Aorta (tissue), 5 donors: ENCODE measurements at places on chromosomes 7 and 10.

DNA sequence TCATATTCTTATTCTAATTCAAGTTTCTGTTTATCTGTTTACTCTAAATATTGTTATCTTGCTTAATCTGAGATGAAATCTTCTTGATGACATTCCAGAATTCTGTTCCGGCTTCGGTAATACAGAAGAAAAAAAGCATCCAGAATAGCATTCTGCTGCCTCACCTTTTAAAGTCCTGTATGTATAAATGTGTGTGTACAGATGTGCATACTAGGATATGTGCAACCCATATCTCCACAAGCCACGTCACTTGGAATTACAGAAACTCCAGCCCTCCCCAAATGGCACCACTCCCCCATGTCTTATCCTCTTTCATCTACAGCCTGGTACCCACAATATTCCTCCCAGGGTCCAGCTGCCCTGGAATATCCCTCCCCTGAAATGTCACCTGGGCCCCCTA, 27.9 kb upstream of the USP6NL start:
- no peak overlapping the region for H3K27ac ChIP-seq
- H3K4me1 ChIP-seq, result no peaks in the 10 kb centered on the region
- H3K4me3 ChIP-seq, result no peak overlapping the region
- no peaks in the 10 kb centered on the region for H3K36me3 ChIP-seq

DNA sequence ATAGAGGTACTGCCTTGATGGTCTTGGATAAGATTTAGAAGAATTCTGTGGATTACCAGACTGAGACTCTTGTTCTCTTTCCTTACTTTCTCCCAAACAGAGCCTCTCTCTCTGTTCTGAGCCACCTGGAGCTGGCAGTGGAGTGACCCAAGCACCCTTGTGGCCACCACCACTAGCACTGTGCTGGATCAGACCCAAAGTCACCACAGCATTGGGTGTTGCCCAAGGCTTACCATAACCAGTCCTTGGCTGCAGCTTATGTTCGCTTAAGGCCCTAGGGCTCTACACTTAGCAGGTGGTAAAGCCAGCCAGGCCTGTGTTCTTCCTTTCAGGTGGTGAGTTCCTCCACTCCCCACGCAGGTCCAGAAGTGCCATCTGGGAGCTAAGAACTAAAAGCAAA, 79.8 kb downstream of the SEM1 start:
- no peaks in the 10 kb centered on the region for H3K4me1 ChIP-seq
- H3K4me3 ChIP-seq, result no peak overlapping the region
- H3K27ac ChIP-seq, result no peak overlapping the region
- no peaks in the 10 kb centered on the region for H3K36me3 ChIP-seq
- H3K27me3 ChIP-seq, result no peaks in the 10 kb centered on the region

DNA sequence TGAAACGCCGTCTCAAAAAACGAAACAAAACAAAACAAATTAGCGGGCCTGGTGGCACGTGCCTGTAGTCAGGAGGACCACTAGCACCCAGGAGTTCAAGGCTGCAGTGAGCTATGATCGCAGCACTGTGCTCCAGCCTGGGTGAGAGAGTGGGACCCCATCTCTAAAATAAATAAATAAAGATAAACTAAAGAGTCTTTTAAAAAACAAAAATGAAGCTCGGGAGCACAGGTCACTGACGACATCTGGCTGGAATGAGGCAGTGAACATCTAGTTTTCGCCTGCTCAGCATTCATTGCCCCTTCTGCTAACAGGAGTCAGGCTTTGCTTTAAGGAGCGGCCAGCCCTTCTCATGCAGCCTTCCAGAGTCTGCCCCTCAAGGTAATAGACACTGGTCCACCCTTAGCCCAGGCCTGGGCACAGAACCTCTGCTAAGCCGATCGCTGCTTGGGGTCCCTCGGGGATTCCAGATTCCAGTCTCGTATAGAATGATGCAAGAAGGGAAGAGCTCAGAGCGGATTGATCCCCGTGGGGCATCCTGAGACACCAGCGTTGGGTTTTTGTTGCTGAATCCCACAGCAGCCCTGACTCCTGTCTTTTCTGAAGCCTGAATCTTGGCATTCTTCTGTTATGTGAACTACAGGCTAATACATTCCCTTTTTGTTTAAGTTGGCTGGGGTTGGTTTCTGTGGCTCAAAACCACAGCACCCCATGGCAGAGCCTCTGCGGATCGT, 14.2 kb upstream of the FOXK1 start:
- H3K4me3 ChIP-seq, result no peak overlapping the region
- H3K4me1 ChIP-seq, result no peaks in the 10 kb centered on the region
- no peaks in the 10 kb centered on the region for H3K27me3 ChIP-seq
- no peaks in the 10 kb centered on the region for H3K36me3 ChIP-seq

GRCh38 chr10:122454071-122454470, 382 bp upstream of the ARMS2 start:
- no peaks in the 10 kb centered on the region for H3K36me3 ChIP-seq
- H3K27me3 ChIP-seq, result no peaks in the 10 kb centered on the region
- H3K4me3 ChIP-seq, result no peak overlapping the region
- no peaks in the 10 kb centered on the region for H3K4me1 ChIP-seq
- no peak overlapping the region for H3K27ac ChIP-seq

DNA sequence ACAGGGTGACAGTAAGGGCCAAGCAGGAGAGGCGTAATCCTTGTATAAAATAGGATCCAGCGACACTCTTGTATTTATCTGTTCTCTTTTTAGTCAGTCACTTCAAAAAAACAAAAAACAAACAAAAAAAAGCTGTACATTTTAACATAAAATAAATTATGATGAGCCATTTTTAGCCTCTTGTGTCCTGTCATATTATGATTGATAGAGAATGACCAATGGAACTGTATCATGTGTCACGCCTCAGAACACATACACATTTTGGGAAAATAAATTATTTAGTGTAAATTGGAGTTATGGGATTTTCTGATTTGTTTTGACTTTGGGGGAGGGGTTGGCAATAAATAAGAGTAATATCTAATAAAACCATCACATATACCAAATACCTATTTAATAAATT, 79.3 kb upstream of the SAMD8 start:
- H3K27me3 ChIP-seq, result no peaks in the 10 kb centered on the region
- no peak overlapping the region for H3K27ac ChIP-seq
- no peaks in the 10 kb centered on the region for H3K36me3 ChIP-seq
- no peak overlapping the region for H3K4me3 ChIP-seq
- no peaks in the 10 kb centered on the region for H3K4me1 ChIP-seq

- no peaks in the 10 kb centered on the region for H3K4me1 ChIP-seq
- peaks cover 2% of the 10 kb centered on the region for H3K36me3 ChIP-seq
- no peak overlapping the region for H3K4me3 ChIP-seq
- no peaks in the 10 kb centered on the region for H3K27me3 ChIP-seq
- H3K27ac ChIP-seq, result no peak overlapping the region
Measured at GRCh38 chr7:4109481-4110110, 572.5 kb upstream of the FOXK1 start.

- H3K27ac ChIP-seq, result no peak overlapping the region
- no peaks in the 10 kb centered on the region for H3K27me3 ChIP-seq
- no peaks in the 10 kb centered on the region for H3K4me1 ChIP-seq
- no peak for DNase-seq
- H3K36me3 ChIP-seq, result no peaks in the 10 kb centered on the region
Measured at GRCh38 chr10:34523017-34523767, 291.9 kb downstream of the PARD3 start.

DNA sequence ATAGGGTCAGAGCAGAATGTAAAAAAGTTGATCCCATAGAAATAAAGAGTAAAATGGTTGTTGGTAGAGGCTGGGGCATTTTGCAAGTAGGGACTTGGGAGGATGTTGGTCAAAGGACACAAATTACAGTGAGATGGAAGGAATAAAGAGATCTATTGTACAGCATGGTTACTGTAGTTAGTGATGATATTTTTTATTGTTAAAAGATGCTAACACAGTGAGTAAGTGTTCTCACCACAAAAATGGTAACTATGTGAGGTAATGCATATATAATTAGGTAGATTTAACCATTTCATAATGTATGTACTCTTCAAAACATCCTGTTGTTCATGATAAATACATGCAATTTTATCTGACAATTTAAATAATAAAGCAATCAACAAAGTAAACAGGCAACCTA, 280.7 kb upstream of the MAGI2 start:
- DNase-seq, result no peak
- H3K4me1 ChIP-seq, result no peaks in the 10 kb centered on the region
- H3K27ac ChIP-seq, result no peak overlapping the region

- no peaks in the 10 kb centered on the region for H3K4me1 ChIP-seq
- H3K4me3 ChIP-seq, result no peak overlapping the region
- H3K27me3 ChIP-seq, result no peaks in the 10 kb centered on the region
- no peaks in the 10 kb centered on the region for H3K36me3 ChIP-seq
- no peak overlapping the region for H3K27ac ChIP-seq
Measured at GRCh38 chr7:70426249-70426880, 705.6 kb upstream of the GALNT17 start.

- no peak for DNase-seq
- no peaks in the 10 kb centered on the region for H3K27me3 ChIP-seq
- H3K27ac ChIP-seq, result no peak overlapping the region
- H3K4me3 ChIP-seq, result no peak overlapping the region
Measured at GRCh38 chr10:58641095-58641531, 128.4 kb downstream of the BICC1 start.

- no peak overlapping the region for H3K27ac ChIP-seq
- H3K36me3 ChIP-seq, result no peaks in the 10 kb centered on the region
- DNase-seq, result no peak
Measured at GRCh38 chr7:69953136-69954067, 355.1 kb downstream of the AUTS2 start.

DNA sequence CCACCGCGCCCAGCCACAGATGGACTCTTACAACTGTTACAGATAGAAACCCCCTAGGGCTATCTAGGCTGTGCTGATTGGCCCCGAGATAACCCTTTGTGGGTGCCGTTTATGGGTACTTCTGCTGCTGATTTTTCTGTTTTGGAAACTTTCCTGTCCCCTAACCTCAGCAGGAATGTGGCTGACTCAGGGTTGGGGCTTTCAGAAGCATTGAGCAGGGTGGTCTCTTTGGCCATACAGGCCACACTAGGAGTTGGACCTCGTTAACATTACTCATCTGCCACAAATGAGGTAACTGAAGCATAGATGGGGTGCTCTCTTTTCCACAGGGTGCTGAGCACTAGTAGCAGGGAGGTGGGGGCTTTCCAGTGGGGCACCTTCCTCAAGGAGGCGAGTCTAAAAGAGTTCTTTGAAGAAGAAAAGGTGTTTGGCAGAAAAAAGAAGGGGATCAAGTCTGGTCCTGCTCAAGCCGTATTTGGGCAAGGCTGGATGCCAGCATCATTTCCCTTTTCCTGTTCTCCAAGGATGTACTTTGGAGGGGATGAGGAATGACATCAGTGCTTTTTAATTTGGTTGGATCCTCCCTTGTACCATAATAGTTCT, 6.4 kb downstream of the ZSCAN25 start:
- H3K27me3 ChIP-seq, result no peaks in the 10 kb centered on the region
- H3K4me3 ChIP-seq, result no peak overlapping the region
- no peak overlapping the region for H3K27ac ChIP-seq
- DNase-seq, result no peak
